Heart right ventricle (tissue), 16 donors: ENCODE measurements at places on chromosomes 6 and 20.

DNA sequence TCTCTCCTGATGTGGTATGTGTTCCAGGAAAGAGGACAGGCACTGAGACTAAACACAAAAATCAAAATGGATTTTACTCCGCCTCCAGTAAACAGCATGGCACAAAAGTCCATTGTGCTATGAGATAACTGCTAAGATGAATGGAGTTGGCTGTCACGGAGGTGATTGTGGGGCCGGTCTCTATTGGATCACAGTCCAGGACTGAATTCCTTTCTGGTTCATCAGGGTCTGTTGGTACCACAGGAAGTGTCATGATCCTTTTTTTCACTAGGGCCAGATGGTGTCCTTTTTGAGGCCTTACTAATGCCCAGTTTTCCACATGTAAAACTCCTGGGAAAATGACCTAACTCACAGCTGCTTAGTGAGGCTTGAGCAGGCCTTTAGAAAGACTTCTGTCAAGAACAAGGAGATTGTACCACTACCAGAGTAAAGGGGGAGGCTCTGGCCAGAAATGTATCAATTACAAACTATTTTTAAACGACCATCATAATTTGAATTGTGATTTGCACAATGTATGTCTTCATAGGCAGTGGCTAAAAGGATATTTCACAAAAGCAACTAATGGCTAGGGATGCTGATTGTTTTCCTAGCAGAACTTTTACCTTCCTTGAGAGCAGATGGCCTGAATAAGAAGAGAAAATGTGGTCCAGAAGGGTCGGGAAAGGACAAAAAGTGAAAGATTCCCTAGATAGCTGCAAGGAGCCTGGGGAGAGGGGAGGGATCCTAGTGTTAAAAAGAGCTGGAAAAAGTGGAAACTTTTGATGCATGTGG, 192.2 kb upstream of the POU3F2 start:
- no peak overlapping the region for H3K27ac ChIP-seq
- no peaks in the 10 kb centered on the region for H3K4me1 ChIP-seq
- no peak overlapping the region for H3K4me3 ChIP-seq

DNA sequence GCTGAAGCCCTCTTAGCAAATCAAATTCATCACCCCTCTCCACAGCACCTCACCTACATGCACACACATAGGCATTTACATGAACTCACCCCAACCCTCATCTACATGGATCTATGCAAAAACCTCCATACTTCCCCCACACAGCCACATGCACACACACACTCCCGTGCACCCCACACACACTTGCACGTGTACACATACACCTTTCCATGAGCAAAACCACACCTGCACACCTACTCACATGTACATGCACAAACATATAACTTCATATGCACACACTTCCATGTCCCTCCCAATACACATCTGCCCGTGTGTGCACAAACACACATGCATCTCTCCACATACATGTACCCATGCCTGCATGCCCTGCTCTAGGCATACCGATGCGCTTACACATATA, 23.3 kb downstream of the CST5 start:
- no peak overlapping the region for H3K4me3 ChIP-seq
- peaks cover 7% of the 10 kb centered on the region for H3K27me3 ChIP-seq
- DNase-seq = no peak
- H3K27ac ChIP-seq = no peak overlapping the region
- no peaks in the 10 kb centered on the region for H3K36me3 ChIP-seq
- no peaks in the 10 kb centered on the region for H3K4me1 ChIP-seq

DNA sequence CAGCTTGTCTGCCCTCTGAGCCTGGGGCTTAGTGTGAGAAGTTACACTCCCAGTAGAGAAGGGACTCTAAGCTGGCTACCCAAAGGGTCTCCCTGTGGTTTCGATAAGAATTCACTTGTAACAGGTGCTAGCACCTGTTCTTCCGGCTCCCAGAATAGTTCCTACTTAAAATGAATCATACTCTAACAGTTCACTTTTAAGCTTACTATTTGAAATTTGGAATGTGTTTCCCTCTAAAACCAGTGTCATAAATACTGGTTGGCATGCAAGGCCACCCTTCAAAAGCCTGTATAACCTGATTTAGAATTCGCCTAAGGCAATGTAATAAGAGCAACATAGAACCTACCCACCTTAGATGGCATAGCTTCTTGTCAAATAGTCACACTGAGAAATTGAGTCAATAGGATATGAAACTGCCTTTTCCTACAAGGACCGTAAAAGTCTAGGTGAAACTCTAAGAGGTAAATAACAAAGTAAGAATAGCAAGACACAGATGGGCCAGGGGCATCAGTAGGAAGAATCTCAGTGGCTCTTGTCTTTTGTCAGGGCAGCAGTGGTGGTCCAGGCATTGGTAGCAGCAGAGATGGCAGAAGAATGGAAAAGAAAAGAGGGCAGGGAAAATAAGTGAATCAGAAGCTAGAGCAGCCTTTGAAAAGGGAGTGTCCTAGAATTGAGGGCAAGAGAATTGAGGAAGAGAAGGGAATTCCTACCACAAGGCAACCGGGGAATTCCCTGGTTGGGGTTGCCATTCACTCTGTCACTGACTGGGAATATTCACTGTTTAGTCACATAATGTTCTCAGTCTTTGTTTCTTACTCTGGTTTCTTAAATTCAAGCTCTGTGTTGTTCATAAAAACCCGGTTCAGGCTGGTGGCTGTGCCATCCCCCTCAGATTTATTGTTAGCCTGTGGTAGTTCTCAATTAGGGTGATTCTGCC, 91.5 kb downstream of the HIVEP2 start:
- peaks cover 37% of the 10 kb centered on the region for H3K4me1 ChIP-seq
- H3K4me3 ChIP-seq = no peak overlapping the region
- DNase-seq = no peak

DNA sequence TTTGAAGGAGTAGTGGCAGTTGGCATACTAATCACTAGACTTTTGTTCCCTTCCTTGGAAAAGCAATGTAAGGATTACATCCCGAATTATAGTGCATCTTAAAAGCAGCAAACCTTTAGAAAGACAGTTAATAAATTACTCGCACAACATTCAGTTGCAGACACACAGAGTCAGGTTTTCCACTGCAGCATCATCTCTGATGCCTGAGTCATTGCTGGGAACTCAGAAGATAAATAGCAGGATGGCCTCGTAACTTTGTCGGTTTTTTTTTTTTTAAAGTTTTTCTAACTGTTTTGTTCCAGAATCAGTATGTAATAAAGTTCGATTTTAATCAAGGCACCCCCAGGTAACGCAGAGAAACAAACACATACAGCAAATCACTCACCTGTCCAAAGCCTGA, 34.3 kb downstream of the GJA10 start:
- no peak overlapping the region for H3K4me3 ChIP-seq
- H3K27ac ChIP-seq = no peak overlapping the region
- H3K27me3 ChIP-seq = no peaks in the 10 kb centered on the region
- H3K4me1 ChIP-seq = no peaks in the 10 kb centered on the region

DNA sequence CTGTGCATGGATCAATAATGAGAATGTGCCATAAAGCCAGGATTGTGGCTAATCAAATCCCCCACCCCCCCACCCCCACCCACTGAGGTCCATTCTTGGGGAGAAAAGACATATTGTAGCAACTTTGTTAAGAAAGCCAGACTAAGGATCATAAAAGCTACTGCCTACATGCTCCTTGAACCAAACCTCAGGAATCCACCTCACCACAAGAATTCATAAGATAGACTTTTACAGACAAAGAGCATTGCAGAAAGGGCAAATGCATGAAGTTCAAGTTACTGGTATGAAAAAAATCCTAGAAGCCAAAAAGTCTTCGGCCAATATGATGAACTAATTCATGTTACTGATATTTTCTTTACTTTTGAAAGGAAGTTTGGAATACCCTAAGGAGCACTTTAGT, 187.9 kb upstream of the ARID1B start:
- H3K36me3 ChIP-seq = no peaks in the 10 kb centered on the region
- no peak for DNase-seq
- H3K4me3 ChIP-seq = no peak overlapping the region
- H3K27me3 ChIP-seq = no peaks in the 10 kb centered on the region

GRCh38 chr20:1994627-1995026, 769 bp upstream of the PDYN start:
- no peaks in the 10 kb centered on the region for H3K36me3 ChIP-seq
- no peaks in the 10 kb centered on the region for H3K4me1 ChIP-seq
- peaks cover 90% of the 10 kb centered on the region for H3K27me3 ChIP-seq
- DNase-seq = no peak
- H3K4me3 ChIP-seq = no peak overlapping the region
- H3K27ac ChIP-seq = no peak overlapping the region

- no peak for DNase-seq
- no peak overlapping the region for H3K4me3 ChIP-seq
- no peak overlapping the region for H3K27ac ChIP-seq
- no peaks in the 10 kb centered on the region for H3K27me3 ChIP-seq
- peaks cover 8% of the 10 kb centered on the region for H3K36me3 ChIP-seq
These were observed 49.1 kb downstream of the PLAGL1 start for GRCh38 chr6:143958839-143959399.
